ENCODE measurements at places on chromosomes 12 and 14.

GRCh38 chr12:49800421-49801140, 27.6 kb downstream of the NCKAP5L start:
- no peak for DNase-seq

- DNase-seq = no peak
Observed at GRCh38 chr14:64768401-64769095, 64.3 kb downstream of the PLEKHG3 start.

DNA sequence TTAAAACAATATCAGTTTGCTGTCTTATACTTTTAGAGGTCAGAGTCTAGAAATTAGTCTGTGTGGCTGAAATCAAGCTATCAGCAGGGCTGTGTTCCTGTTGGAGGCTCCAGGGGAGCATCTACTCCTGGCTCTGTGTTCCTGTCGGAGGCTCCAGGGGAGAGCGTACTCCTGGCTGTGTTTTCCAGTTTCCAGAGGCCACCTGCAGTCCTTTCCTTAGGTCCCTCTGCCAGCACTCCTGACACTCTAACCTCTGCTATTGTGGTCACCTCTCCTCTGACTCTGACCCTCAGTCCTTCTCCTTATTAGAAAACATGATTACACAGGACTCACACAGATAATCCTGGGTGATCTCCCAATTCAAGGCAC, 1140.7 kb upstream of the TMEM132C start:
- DNase-seq = no peak

GRCh38 chr14:80586131-80586530, 355.4 kb downstream of the CEP128 start:
- DNase-seq = no peak

DNA sequence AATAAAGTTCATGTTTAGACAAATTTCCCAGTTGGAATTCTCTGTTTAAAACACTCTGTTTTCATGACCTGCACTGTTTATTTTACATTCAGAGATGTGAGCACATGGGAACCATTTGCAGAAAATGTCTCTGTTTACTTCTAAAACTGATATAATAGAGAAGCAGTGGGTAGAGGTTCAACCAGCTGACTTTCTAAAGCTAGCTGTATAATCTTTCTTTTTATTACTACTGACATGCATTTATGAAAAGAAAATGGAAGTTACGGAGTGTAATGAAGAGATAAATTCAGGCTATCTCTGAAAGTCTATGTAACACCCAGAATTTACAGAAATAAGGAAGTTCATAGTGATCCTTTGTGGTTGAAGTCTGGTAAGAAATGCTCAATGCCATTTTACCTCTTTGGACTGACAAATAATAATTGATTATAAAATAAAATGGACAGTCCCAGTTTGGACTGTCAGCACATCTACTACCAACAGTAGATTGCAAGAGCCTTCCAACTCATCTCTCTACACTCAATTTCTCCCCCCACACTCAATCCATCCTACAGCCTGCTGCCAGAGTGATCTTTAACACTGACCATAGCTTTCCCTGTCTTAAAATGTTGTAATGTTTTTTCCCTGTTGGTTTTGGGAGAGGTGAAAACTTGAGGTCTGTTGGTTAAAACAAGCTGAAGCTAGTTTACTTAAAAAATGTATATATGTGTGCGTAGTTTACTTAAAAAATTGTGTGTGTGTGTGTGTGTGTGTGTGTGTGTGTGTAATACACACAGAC, 137.4 kb downstream of the AEBP2 start:
- DNase-seq = no peak

DNA sequence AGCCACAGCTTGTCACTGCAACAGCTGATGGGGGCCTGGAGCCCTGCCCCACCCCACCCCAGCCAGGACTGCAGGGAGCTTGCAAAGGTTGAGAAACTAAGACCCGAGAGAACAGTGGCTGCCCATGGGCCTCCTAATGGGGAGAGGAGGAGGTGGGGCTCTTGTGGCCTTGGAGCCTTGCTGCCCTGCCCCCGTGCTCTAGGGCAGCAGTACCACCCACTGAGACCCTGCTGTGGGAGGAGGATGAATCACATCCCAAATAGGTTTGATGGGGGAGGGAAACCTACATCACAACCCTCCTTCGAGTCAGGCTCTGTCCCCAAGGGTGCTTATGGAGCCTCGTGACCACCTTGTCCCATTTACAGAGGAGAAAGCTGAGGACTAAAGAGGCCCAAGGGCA, 15.9 kb downstream of the HHIPL1 start:
- DNase-seq = no peak

- no peak for DNase-seq
Observed at GRCh38 chr12:119746169-119746568, 78.2 kb downstream of the PRKAB1 start.

DNA sequence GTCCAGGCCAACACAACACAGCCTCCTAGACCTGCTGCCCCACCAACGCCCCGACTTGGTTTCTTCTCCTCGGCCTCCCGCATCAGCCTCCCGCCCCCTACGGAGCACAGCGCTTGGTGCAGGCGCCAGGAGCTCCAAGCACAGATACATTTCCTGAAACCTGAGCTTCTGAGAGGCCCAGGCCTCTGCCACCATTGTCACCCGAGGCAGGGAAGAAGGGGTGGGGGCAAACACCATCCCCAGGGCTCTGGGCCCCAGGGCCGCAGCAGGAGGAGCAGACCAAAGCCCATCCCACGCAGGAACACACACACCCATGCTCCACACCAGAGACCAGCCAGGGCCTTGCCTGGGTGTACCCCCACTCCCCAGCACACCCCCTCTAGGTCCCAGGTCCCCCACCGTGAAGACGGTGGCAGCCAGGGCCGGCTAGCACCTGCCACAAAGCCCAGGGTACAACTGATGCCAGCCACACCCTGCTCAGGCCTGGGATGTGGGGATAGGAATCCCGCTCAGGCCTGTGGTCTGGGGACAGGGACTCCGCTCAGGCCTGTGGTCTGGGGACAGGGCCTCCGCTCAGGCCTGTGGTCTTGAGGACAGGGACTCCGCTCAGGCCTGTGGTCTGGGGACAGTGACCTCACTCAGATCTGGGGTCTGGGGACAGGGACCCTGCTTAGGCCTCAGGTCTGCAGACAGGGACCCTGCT, 5.4 kb downstream of the JAG2 start:
- no peak for DNase-seq

GRCh38 chr14:101707068-101707842, 54.3 kb upstream of the PPP2R5C start:
- peak; percentile 84 for DNase-seq

DNA sequence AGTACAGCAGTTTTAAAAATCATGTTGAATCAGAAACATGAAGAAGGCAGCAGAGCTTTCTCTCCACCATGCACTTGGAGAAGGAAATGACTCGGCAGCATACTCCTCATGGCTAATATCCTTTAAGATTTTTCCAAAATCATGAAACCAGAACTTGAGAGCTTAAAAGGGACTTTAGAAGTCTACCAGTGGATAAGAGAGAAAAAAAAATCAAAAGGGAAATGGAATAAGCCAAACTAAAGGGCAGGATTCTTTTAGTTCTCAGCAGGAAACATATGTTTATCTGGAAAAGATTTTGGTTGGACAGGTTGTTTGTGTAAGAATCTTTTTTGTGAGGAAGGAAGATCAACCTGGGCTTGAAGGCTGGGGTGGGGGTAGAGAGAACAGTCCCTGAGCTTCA, 111.8 kb downstream of the PRKCH start:
- DNase-seq = no peak

All from AG20443 (cell line).